NT2/D1 (cell line): ENCODE measurements at places on chromosomes 3 and 15.

GRCh38 chr3:128499724-128500275 is 6.8 kb upstream of the GATA2 start:
- no peak for DNase-seq

DNA sequence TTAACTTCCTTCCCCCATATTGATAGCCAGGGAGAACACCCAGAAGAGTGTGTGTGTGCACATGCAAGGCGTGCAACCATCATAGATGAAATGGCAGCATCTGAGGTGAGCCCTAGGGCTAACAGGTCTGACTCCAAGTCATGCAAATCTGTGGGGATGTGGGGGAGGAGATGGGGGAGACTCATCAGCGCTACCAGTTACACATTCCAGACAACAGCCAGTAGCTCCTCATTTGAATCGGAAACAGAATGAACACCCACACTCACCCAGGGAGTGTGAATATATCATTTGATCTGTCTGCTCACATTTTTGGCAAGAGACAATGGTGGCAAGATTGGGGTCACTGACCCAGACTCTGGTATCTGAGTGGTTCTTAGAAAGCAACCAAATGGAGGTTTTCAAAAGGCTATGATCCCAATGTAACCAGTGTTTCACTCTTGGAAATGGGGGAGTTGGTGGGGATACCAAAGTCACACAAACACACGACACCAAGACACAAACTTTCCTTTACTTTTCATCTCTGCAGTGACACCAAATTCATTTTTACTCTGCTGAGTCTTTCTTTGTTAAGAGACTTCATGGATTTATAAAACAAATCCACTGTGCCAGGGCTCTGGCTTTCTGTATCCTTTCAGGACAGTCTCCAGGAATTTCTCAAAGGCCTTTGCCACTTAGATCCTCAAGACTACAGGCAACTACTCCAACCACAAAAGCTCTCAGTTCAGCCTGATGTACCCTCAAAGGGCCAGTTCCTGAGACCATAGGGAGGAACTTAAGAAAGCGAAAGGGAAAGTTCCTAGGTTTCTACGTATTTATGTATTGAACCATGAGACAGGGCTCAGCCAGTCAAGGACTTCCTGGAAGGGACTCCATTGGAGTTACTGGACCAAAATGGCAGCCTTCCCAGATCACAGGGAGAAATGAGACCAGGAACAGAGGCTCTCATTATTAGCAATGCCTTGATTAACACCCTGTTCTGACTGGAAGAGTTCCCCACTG is 2.2 kb downstream of the CDCP1 start:
- DNase-seq = no peak

GRCh38 chr3:37492977-37493471 is 318.6 kb upstream of the LRRFIP2 start:
- no peak for DNase-seq

GRCh38 chr3:167829071-167829470 is 93.5 kb downstream of the SERPINI1 start:
- no peak for DNase-seq
